ENCODE measurements at places on chromosomes 6 and 20. TPM values are rescaled to one million over a fixed set of nuclear protein-coding genes. Genes with fewer than 3 reads are reported as not detected.

- no peak for DNase-seq
These were observed 46.9 kb downstream of the GINS1 start for GRCh38 chr20:25454153-25454900.

DNA sequence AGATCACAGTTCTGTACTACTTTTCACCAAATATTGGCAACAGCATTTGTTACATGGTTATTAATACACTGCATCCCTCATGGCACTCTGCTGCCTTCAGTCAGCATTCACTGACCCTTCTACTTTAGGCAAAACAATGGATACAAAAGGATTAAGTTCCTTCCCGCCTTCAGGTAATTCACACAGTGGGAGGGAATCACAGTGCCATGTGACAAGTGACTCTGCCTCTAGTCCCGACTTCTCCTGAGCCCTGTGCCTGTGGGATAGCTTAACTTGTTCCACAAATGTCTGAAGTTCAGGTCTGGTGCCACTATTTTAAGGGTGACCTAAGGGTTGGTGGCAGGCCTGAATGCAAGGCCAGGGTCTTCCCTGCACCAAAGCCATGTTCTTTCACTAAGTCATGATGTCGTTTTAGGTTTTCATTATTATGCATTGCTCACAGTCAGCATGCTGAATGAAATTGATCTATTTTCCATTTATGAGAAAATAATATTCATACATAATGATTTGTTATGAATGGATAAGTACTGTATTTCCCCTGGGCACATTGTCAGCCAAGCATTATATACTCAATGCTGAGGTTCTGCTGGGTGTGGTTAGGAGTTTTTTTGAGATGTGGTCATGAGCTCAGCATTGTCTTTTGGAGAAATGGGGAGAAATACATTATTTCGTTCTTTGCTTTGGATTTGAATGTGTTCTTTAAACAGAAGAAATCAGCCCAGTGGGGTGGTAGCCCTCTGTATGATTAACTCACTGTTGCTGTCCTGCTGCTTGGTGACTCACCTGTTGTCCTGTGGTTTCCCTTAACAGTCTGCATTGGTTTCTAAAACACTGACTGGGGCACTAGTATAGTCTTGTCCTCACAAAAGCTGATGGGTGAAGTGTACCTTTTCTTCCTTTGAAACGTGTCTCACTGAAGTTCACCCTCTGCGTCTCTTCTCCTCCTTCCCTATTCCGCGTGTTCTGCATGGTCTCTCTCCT lies 66.4 kb downstream of the AFDN start:
- DNase-seq, result no peak

- DNase-seq, result peak; percentile 29
These were observed 222.8 kb upstream of the PLN start for GRCh38 chr6:118325220-118325860.

DNA sequence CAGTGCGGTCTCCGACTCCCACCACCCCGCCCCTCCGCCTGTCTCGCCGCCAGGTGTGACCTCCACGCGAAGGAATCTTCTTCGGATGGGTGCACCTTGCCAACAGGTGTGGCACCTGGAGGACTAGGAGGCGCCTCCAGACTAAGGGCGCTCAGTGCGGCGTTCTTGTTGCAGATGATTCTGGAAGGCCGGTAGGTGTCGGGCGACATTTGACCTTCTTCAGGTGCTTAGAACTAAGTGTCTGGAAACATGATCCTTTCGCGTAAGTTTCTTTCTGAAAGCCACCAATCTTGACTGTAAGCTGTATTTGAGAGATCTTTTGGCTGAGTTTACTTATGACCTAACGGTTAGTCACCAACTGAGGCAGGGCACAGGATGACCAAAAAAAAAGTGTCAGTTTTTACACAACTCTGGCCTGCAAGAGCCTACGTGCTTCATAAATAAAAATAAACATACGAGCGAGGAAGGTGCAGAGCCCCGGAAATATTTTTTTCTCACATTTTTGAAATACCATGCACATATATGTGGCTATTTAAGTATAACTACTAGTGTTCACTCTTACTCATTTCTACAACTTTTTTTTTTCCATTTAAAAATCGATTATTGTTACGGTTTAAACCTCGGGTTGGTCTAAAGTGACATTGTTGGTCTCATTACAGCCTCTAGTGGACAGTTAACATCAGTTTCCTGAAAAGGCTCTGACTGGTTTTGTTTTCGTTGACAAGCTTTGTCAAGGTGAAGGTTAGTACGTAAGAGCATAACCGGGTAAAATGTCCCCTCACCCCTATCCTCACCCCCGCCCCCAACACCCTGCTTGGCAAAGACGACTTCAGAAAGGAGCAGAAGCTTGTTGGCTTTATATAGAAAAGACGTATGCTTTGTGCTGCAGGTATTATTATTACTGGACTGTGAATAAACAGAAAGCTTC lies 1.6 kb upstream of the ATXN1 start:
- DNase-seq, result peak; percentile 49

GRCh38 chr6:53679446-53679933 lies 13.9 kb upstream of the KLHL31 start:
- no peak for DNase-seq

DNA sequence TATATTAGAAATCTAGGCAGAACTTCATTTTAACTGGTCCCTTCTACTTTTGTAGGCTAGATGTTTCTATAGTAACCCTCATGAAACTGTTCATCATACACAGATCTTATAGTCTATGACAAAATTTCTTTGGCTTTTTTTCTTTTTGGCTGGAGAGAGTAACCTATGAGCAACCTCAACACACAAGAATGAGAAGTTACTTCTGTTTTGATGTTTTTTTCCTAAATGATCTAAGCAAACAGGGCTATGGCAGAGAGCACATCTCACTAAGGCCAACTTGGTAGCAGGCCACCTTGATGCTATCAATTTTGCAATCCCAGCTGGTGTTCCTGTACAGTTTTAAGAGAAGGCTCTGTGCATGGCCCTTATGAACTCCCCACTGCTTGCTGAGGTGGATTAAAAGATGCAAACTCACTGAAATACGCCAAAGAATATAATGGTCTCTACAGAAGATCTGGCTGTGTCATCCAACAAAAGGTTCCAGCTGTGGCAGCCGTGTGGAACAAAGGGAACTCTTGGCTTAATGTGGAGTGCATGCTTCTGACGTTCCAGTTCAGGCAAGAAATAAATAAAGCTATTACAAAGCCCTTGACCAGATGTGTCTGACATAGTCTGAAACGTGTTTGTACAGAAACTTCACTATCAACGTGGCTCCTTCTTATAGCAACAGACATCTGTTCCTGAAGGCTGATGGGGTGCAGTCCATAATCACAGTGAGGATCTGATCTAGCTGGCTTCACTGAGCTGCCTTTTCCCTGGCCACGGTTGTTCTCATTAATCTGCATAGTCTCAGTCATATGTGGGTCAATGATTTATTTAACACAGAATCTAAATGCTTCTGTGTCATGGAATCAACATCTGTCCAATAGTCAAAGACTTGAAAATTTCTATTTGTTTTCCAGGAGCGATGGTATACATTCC lies 481.1 kb downstream of the BMP2 start:
- DNase-seq, result no peak

- DNase-seq, result no peak
These were observed 11.2 kb upstream of the MMP24 start for GRCh38 chr20:35215066-35215956.

DNA sequence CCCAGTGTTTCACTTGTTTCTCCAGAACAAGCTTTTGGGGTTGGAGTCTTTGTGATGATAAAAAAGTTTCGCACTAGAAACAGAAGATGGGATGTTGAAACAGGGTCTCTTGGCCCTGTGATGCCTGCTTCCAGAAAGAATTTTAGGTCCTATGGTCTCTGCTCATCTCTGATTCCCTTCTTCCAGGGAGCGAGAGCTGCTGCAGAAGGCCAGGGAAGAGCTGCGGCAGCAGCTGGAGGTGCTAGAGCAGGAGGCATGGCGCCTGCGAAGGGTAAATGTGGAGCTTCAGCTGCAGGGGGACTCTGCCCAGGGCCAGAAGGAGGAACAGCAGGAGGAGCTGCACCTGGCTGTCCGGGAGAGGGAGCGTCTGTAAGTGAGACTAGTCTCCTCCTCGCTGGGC lies 18.3 kb downstream of the CEP250 start:
- no peak for DNase-seq

DNA sequence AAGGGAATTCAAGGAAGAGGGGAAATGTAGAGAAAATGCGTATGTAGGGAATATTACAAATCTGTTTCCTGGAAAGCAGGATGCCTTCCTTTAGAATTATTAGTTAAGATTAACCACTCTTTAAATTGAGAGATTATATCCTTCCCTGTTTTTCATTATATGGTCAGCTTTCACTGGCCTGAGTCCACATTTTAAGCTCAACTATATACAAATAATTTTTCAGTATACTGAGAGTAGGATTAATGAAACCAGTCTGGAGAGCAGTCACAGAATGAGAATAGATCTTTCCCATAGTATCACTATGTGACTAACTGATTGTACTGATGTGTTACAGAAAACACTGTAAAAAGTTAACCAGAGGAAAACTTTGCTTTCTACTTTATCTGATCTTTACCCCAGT lies 306.3 kb downstream of the LAMA2 start:
- DNase-seq, result no peak

GRCh38 chr6:91704531-91704930 lies 1117.7 kb upstream of the MAP3K7 start:
- no peak for DNase-seq

- no peak for DNase-seq
These were observed 995.9 kb upstream of the ADGRB3 start for GRCh38 chr6:67639161-67639560.

- DNase-seq, result no peak
These were observed 3.3 kb downstream of the ACTL10 start for GRCh38 chr20:33669873-33670640.

DNA sequence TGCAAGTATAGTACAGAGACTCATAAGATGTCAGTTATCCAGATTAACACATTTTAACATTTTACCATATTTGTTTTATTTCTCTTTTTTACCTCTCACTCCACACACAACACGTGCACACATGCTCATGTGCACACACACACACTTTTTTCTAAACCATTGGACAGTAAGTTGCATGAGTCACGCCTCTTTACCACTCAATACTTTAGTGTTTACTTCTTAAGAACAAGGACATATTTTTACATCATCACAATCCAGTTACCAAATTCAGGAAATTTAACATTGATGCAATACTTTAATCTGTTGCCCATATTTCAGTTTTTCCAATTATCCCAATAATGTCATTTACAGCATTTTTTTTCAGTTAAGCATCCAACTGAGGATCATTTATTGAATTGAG lies 109.0 kb downstream of the RIN2 start:
- DNase-seq, result no peak

DNA sequence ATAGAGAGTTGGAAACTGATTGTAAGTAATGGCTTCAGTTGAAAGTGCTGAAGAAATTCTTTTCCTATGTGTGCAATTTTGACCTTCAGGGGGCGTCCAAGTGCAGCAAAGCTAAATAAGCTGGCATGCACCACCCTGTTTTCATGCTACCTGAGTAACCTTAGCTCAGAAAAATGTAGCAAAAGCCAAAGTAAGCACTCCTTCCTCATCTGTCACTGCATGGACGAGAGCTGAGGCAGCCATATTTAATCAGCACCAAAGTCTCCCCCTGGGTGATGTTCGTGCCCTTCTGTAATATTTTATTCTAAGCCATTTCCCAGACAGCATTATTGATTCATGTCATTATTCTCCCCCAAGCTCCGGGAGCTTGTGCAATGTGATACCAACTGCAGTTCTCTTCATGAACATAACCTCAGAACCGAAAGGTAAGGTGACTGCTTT lies 123.1 kb downstream of the RPS12 start:
- DNase-seq, result peak; percentile 32

GRCh38 chr6:15522026-15522425 lies 140.8 kb downstream of the DTNBP1 start:
- no peak for DNase-seq

GRCh38 chr20:18754030-18754652 lies 59.4 kb upstream of the SCP2D1 start:
- DNase-seq, result no peak

Gene TFAP2D
- total RNA-seq, result not detected

Gene SLC35B3
- total RNA-seq, result 9.0 TPM

Gene ADA
- total RNA-seq, result 11.3 TPM

Gene LRRC73
- 1.2 TPM for total RNA-seq

Gene EPB41L1
- total RNA-seq, result 20.5 TPM

Gene NR2E1
- not detected for total RNA-seq
